M059J (cell line): ENCODE measurements at places on chromosomes 7 and 10. TPM values are rescaled to one million over a fixed set of nuclear protein-coding genes. Genes with fewer than 3 reads are reported as not detected.
A peak's percentile ranks its signal among the peaks of the same experiment; 100 is the strongest.

Gene FOXI2
- total RNA-seq = not detected in 2 replicates

Gene PGAM2
- total RNA-seq = 1.2 TPM in 2 replicates

DNA sequence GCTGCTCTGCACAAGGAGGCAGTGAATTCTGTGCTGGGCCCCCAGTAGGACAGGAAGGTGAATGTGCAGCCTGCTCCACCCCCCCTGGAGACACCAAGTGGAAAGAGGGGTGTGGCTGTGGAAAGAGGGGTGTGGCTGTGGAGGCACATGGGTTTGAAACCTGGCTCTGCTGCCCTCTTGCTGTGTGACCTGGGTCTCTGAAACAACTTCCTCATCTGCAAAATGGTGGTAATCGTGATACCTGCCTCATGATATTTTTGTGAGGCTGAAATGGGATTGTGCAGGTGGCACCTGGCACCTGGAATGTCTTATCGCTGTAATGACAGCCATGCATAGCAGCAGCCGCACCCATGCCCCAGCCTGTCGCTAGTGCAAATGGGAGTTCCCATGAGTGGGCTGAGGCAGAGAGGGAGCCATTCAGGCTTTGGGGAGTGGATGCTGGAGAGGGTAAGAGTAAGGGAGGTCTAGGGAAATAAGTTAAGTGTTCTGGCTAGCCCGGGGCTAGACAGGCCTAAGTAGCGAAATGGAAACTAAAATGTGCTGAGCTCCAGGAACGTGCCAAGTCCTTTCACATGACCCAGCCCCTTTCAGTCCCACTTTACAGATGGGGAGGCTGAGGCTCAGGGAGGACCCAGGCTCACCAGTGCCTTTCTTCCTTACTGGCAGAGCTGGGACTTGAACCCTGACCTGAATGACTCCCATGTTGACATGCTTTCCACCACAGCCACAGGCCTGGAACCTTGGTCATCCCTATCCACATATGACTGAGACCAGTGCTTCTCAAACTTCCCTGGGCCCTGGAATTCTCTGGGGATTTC lies 35.0 kb downstream of the C10orf105 start:
- no peak for DNase-seq

GRCh38 chr7:96962221-96962885 lies 43.0 kb upstream of the DLX6 start:
- peak; percentile 97 for DNase-seq

DNA sequence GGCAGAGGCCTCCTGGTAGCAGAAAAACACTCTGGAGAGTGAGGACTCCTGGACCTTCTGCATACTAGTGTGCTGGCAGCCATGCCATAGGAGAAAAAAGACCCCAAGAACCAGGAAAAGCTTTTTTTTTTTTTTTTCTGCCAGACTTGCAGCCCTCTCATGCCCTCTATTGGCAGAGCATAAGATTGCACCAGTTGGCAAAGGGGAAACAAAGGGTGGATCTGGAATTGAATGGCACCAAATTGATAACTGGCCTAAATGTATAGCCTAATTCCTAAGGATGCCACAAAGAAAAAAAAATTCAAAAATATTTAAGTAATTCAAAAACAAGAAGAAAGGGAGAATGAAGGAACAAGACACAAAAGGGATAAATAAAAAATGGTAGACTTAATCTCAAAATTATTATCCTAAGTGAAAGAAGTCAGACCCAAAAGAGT lies 112.5 kb upstream of the GHITM start:
- peak; percentile 0 for DNase-seq

DNA sequence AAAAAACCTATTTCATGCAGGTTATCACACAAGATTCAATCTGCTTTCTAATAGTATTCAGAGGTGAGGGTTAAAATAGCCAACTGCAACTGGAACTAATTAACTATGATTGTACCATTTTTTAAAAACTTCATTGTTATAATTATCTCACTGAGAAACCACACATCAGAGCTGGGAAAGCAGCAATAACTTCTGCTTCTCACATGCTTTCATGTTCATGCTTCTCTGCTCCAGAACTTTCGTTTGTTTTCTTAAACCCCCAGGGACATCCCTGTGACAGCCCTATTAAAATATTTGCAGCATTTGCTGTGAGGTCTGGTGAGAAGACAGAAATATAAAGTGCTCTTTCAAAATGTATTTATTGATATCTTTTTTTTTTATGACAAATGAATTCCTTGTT lies 389.0 kb upstream of the SORCS1 start:
- DNase-seq = peak; percentile 46
